ENCODE measurements at places on chromosomes 11 and 22. TPM values are rescaled to one million over a fixed set of nuclear protein-coding genes. Genes with fewer than 3 reads are reported as not detected.

Gene MUC2
- total RNA-seq: not detected

DNA sequence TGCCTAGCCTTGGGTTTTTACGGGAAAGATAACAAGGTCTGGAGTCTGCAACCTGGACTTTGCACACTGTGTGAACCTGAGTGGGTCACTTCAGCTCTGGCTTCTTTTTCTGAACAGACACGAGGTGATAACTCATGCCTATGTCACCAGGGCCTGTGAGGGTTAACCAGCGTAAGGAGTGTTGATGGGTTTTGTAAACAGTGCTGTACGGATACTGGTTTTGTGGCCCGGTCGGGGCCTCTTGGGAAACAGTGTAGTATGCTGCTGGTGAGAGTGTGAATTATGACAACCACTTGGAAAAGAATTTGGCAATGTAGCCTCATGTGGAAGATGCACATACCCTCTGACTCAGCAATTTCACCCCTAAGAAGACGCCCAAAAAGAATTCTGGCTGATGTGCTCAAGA, 266.8 kb downstream of the MN1 start:
- H3K27me3 ChIP-seq: no peaks in the 10 kb centered on the region
- DNase-seq: no peak
- peaks cover 9% of the 10 kb centered on the region for H3K4me1 ChIP-seq
- H3K27ac ChIP-seq: no peak overlapping the region
- H3K36me3 ChIP-seq: peaks cover 3% of the 10 kb centered on the region

DNA sequence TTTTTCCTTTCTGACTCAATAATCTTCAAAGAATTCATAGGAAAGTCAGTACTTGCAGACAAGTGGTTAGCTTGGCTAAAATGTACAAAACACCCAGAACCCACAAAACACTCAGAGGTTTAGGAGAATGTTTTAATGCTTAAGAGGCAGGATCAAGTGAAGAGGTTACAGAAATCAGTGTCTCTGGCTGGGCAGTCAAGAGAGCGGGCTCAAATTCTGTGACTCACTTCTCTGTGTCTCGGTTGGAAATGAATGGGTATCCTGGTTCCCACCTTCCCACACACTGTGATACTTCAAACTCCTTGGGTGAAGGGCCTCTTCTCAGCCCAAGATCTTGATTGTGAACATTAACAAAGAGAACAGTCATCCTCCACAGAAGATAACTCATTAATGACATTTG, 3.8 kb downstream of the MPEG1 start:
- H3K4me1 ChIP-seq: peaks cover 7% of the 10 kb centered on the region
- H3K27ac ChIP-seq: no peak overlapping the region
- peaks cover 5% of the 10 kb centered on the region for H3K36me3 ChIP-seq
- no peak for DNase-seq
- no peak overlapping the region for H3K4me3 ChIP-seq

DNA sequence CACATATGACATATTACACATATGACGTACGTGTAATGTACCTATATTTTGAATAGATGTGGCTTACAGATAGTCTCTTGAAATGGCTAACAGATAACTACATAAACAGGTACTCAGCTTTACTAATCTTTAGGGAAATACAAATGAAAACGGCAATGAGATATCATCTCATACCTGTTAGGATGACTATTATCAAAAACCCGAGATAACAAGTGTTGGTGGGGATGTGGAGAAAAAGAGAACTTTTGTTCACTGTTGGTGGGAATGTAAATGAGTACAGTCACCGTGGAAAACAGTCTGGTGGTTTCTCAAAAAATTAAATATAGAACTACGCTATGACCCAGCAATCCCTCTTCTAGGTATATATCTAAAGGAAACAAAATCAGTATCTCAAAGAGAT, 247.6 kb downstream of the ETS1 start:
- H3K4me1 ChIP-seq: peaks cover 41% of the 10 kb centered on the region
- no peak for DNase-seq
- no peak overlapping the region for H3K4me3 ChIP-seq
- no peaks in the 10 kb centered on the region for H3K36me3 ChIP-seq
- no peak overlapping the region for H3K27ac ChIP-seq

DNA sequence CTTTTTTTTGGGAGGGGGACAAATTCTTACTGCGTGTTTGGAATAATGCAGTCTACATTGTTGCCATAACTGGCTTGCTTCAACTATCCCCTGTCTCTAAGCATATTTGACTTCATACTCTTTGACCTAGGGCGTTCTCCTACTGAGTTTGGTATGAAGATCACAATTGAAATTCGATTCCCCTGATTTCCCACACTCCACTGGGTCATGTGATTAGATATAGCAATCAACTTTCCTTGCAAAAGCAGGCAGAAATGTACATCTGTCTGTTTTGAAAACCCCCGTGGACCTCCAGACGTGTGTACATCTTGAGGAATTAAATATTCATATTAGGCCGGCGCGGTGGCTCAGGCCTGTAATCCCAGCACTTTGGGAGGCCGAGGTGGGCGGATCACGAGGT, 13.8 kb upstream of the CARD18 start:
- no peaks in the 10 kb centered on the region for H3K36me3 ChIP-seq
- DNase-seq: no peak
- H3K4me3 ChIP-seq: no peak overlapping the region

DNA sequence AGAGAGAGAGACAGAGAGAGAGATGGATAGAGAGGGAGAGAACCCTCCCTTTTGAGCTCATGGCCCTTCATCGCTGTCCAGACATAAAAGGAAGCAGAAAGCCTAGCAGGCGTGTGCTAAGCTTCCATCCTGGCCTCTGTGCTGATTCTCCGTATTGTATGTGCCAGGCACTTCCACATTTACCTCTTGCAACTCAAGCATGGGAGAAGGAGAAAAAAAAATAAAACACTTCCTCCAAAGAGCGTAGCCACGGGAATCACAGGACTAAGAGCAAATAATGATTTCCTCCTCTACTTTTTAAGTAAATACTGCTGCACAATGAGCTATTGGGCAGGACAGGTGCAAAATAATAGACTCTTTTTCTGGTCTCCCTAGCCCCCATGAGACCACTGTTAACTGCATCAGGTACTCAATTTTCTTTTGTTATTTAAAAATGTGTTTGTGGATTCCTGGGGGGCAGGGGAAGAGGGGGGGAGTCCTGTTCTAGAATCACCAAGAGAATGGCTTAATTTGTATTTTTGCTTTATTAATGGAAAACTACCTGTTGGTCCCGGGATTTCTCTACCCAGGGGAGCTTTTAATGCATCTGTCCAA, 154.3 kb downstream of the NXPE2 start:
- DNase-seq: peak; percentile 23
- H3K4me1 ChIP-seq: no peaks in the 10 kb centered on the region
- H3K4me3 ChIP-seq: no peak overlapping the region
- no peak overlapping the region for H3K27ac ChIP-seq
- H3K27me3 ChIP-seq: no peaks in the 10 kb centered on the region

Gene TRPM5
- total RNA-seq: 0.38 TPM

Gene IL18BP
- 17.7 TPM for total RNA-seq

GRCh38 chr11:105092256-105093239, 47.0 kb downstream of the CARD18 start:
- peaks cover 7% of the 10 kb centered on the region for H3K4me1 ChIP-seq
- H3K27ac ChIP-seq: no peak overlapping the region
- no peak for DNase-seq
- no peak overlapping the region for H3K4me3 ChIP-seq
- H3K27me3 ChIP-seq: peaks cover 2% of the 10 kb centered on the region
- no peaks in the 10 kb centered on the region for H3K36me3 ChIP-seq

DNA sequence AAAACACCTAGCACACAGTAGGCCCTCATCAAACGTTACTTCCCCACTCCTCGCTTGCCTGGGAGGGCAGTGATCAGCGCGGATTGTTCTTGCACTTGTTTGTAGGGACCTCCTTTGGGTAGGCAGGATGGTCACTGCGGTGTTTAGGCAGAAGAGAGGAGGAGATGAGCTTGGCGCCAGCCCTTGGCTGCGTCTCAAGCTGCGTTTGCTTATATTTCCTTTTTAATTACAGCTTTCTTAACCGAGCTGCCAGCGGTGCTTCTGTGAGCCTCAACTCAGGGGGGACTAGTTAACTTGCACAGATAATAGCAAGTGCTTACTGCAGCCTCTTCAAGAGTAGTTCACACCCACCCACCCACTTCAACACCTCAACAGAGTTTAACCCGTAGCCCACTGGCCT, 15.1 kb downstream of the IFT27 start:
- no peak overlapping the region for H3K27ac ChIP-seq
- peaks cover 38% of the 10 kb centered on the region for H3K36me3 ChIP-seq
- H3K4me1 ChIP-seq: no peaks in the 10 kb centered on the region
- DNase-seq: no peak
- H3K27me3 ChIP-seq: no peaks in the 10 kb centered on the region

DNA sequence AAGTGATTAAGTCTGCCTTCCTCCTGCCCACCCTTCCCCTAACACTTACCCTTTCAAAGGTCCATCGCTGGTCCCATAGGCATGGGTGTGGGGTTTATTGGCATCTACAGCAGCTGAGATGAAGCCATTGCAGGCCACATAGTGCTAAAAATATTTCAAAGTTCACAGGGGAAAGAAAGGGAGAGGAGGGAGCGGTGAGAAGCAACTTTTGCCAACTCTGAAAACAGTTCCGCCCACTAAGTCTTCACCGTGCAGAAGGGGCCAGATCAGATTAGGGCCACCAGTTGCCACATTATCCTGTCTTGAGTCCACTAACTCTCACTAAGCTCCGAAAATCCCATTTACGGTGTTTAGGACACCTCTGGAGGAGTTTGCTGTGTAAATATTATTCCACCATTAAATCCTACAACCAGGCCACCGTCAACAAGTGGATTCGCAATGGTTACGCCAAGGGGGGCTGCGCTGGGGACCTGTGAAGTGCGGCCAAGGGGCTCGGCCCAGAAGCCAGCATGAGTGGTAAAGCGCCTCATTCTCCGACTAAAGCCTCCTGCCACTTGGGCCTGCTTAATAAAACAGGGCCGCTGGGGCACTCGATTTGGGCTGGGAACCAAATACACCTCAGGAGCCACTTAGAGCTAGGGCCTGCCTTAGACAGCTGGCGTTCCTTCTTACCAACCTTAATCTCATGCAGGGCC, 534.9 kb downstream of the MIAT start:
- no peaks in the 10 kb centered on the region for H3K4me1 ChIP-seq
- H3K27ac ChIP-seq: no peak overlapping the region
- H3K36me3 ChIP-seq: peaks cover 3% of the 10 kb centered on the region
- no peak for DNase-seq

DNA sequence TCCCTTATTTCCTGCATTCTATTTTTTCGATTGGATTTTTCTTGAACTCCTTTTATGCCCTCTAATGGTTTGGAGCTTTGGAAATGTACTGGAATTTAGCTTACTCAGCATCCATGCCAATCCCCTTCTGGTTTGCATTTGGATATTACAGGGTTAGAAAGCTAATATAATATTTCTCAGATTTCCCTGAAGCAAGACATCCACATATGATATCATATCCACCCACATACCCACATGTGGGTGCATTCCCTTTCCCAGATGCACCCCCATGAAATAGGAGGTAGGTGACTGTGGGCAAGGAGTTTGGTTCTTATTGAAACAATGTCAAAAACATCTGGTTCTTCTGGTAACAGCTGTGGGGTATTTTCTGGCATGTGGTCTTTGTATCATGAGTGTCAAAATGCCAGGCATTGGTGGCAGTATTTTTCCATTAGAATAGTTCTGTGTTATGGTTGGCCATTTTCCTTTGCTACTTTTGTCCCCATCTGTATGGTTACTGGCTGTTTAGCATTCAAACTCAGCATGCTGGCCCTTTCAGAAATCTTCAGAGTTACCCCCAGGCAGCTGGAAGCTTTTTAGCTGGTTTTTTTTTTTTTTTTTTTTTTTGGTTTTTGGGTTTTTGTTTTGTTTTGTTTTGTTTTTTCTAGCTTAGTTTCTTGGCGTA, 32.7 kb upstream of the DDX10 start:
- no peaks in the 10 kb centered on the region for H3K4me1 ChIP-seq
- H3K27me3 ChIP-seq: no peaks in the 10 kb centered on the region
- H3K27ac ChIP-seq: no peak overlapping the region
- H3K4me3 ChIP-seq: no peak overlapping the region
- no peak for DNase-seq

DNA sequence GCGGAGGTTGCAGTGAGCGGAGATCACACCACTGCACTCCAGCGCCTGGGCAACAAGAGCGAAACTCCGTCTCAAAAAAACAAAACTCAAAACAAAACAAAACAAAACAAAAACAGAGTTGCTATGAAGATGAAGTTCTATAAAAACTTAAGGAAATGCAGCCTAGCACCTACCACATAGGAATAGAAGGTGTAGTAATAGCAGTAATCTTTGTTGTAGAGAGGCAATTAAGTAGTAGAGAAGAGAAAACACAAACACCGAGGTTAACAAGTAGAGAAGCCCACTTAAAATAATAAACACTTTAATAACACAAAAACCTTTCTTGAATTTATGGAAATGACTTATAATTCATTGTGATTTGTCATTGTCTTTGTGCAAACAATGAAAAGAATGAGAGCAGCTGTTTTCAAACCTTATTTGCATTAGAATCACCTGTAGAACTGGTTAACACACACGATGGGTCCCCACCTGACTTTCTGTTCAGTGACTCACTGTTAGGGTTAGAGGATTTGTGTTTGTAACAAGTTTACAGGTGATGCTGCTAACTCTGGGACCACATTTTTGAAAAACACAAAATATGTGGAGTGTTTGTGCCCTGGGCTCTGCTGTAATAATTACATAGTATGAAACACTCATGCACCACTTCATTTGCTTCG, 43.1 kb downstream of the TYR start:
- no peaks in the 10 kb centered on the region for H3K4me1 ChIP-seq
- H3K27ac ChIP-seq: no peak overlapping the region
- no peak for DNase-seq
- no peaks in the 10 kb centered on the region for H3K27me3 ChIP-seq
- no peaks in the 10 kb centered on the region for H3K36me3 ChIP-seq
- no peak overlapping the region for H3K4me3 ChIP-seq

DNA sequence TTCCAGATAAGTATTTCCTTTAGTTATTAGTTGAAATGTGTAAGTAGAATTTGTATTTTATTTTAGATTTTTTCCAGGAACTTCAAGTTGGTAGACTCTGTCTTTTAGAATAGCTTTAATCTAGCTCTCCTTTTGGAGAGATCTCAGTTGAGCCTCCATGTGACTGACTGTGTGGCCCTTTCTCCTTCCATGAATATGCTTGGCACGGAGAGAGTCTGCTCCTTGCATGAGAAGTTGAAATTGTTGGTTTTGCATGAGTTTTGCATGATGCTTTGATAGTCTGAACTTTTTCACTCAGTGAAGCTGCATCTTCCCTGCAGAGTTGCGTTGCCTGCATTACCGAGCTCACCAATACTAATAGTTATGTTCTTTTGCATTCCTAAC, 32.8 kb upstream of the CTTN start:
- H3K27me3 ChIP-seq: peaks cover 5% of the 10 kb centered on the region
- peaks cover 18% of the 10 kb centered on the region for H3K36me3 ChIP-seq
- no peaks in the 10 kb centered on the region for H3K4me1 ChIP-seq
- no peak overlapping the region for H3K27ac ChIP-seq
